H9 (cell line): ENCODE measurements at places on chromosomes 5 and 9.
A peak's percentile ranks its signal among the peaks of the same experiment; 100 is the strongest.

GRCh38 chr5:74629326-74629725 lies 11.2 kb downstream of the ENC1 start:
- H3K36me3 ChIP-seq, result peaks cover 9% of the 10 kb centered on the region; the same call in 2 of the 3 replicates
- H3K27me3 ChIP-seq, result no peaks in the 10 kb centered on the region
- no peak for DNase-seq
- H3K27ac ChIP-seq, result no peak overlapping the region
- H3K4me3 ChIP-seq, result no peak overlapping the region
- H3K4me1 ChIP-seq, result peaks cover 12% of the 10 kb centered on the region

- H3K27ac ChIP-seq, result no peak overlapping the region
- H3K4me1 ChIP-seq, result no peaks in the 10 kb centered on the region
- no peak for DNase-seq
- no peak overlapping the region for H3K4me3 ChIP-seq
- H3K27me3 ChIP-seq, result no peaks in the 10 kb centered on the region
Measured at GRCh38 chr5:109917154-109917546, 227.4 kb downstream of the MAN2A1 start.

- no peak overlapping the region for H3K4me3 ChIP-seq
- no peaks in the 10 kb centered on the region for H3K27me3 ChIP-seq
- H3K4me1 ChIP-seq, result no peaks in the 10 kb centered on the region
- no peak for DNase-seq
- H3K27ac ChIP-seq, result no peak overlapping the region
Measured at GRCh38 chr9:38652486-38652885, 32.1 kb upstream of the ANKRD18A start.

- H3K27ac ChIP-seq, result no peak overlapping the region
- H3K4me3 ChIP-seq, result no peak overlapping the region
- peaks cover 3% of the 10 kb centered on the region; the same call in 1 of the 2 replicates for H3K4me1 ChIP-seq
- no peaks in the 10 kb centered on the region for H3K27me3 ChIP-seq
- peak; percentile 10 for DNase-seq
Measured at GRCh38 chr5:133786420-133786819, 174.1 kb upstream of the FSTL4 start.

- H3K4me1 ChIP-seq, result peaks cover 8% of the 10 kb centered on the region; the same call in 1 of the 2 replicates
- H3K27ac ChIP-seq, result no peak overlapping the region
- no peak for DNase-seq
- no peak overlapping the region for H3K4me3 ChIP-seq
Measured at GRCh38 chr5:58918021-58918729, 335.3 kb downstream of the RAB3C start.

GRCh38 chr5:140133514-140134167 lies 7.9 kb downstream of the IGIP start:
- H3K27me3 ChIP-seq, result no peaks in the 10 kb centered on the region
- peaks cover 3% of the 10 kb centered on the region; the same call in 1 of the 2 replicates for H3K4me1 ChIP-seq
- no peak for DNase-seq
- H3K27ac ChIP-seq, result no peak overlapping the region
- H3K4me3 ChIP-seq, result no peak overlapping the region
- no peaks in the 10 kb centered on the region for H3K36me3 ChIP-seq

DNA sequence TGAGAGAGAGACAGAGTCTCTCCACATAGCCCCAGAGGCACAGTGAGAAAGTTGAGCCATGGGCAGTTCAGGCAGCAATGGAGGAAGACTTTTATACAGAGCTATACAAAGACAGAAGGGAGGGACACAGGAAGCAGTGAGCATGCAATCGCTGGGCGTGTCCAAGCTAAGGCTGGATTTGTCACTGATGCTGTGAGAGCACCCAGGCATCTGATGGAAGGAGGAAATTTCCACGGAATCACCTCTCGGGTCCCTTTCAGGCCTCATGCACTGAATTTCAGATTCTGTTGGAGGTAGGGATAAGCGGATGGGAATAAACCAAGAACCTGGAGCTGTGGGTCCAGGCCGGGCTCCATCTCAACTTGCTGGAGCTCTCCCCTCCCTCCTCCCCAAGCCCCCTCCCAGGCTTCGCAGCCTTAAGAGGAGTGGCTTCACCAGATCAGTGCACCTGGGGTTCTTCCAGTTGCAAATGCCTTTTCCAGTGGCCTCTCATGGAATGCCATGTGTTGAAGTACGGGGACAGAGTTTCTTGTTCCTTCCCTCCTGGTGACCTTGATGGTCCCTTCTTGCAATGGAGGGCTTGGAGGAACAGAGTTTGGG lies 114.8 kb upstream of the ALDH1B1 start:
- DNase-seq, result peak; percentile 20
- no peaks in the 10 kb centered on the region for H3K36me3 ChIP-seq
- no peak overlapping the region for H3K27ac ChIP-seq
- no peaks in the 10 kb centered on the region; the same call in 1 of the 2 replicates for H3K27me3 ChIP-seq
- no peak overlapping the region for H3K4me3 ChIP-seq
- peaks cover 7% of the 10 kb centered on the region; the same call in 1 of the 2 replicates for H3K4me1 ChIP-seq

DNA sequence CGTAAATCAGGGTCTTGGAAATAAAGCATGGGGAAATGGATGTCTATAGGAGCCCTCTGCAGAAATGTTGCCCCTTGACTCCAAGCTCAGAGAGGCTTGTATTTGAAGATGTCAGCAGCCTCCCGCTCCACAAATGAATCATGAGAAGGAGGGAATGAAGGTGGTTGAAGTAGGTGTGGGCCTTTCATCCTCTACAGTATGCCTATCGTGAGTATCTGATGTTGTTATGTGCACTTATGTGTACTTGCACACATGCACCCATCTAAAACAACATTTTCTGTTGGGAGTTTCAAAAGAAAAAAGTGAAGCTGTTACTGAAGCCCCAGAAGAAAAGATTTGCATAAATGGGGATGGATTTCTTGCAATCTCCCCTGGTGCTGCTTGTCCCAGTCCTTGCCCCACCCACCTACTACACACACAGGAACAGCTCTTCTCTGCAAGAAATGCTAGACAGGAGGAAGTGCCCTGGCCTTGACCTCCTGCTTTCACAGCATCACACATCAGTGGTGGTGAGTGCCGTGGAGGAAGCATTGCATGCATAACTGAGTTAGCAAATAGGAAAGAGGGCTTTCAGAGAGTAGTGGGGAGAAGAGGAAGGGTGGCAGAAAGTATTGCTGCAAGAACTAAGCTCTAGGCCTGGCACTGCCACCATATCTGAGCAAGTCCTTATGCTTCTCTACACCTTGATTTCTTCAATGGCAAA lies 156.1 kb downstream of the SNX18 start:
- no peak for DNase-seq
- H3K36me3 ChIP-seq, result peaks cover 7% of the 10 kb centered on the region
- H3K4me1 ChIP-seq, result no peaks in the 10 kb centered on the region
- no peak overlapping the region for H3K27ac ChIP-seq
- H3K4me3 ChIP-seq, result no peak overlapping the region

GRCh38 chr9:137426018-137426681 lies 3.0 kb downstream of the NOXA1 start:
- no peak for DNase-seq
- no peaks in the 10 kb centered on the region for H3K27me3 ChIP-seq
- H3K36me3 ChIP-seq, result no peaks in the 10 kb centered on the region
- no peak overlapping the region for H3K27ac ChIP-seq
- H3K4me1 ChIP-seq, result no peaks in the 10 kb centered on the region

DNA sequence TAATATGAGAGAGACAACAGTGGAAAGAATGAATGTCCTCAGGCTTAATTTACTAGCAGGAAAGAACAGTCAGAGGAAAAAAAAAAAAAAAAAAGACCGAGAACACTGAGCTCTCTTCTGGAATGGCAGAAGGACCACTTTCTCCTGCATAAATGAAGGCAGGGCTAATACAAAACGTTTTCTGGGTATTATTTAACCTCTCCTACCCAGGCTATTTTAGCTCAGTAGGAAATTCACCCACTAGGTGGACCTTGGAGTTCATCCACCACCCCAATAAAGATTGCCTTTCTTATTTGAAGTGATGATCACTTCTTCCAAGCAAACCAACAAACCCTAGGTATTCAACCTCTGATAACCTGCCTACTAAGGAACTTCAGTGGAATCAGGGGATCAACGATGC lies 3.7 kb downstream of the GLIS3 start:
- DNase-seq, result no peak
- no peak overlapping the region for H3K27ac ChIP-seq
- no peaks in the 10 kb centered on the region for H3K4me1 ChIP-seq
- no peak overlapping the region for H3K4me3 ChIP-seq
- no peaks in the 10 kb centered on the region for H3K36me3 ChIP-seq
- peaks cover 16% of the 10 kb centered on the region; the same call in 1 of the 2 replicates for H3K27me3 ChIP-seq

DNA sequence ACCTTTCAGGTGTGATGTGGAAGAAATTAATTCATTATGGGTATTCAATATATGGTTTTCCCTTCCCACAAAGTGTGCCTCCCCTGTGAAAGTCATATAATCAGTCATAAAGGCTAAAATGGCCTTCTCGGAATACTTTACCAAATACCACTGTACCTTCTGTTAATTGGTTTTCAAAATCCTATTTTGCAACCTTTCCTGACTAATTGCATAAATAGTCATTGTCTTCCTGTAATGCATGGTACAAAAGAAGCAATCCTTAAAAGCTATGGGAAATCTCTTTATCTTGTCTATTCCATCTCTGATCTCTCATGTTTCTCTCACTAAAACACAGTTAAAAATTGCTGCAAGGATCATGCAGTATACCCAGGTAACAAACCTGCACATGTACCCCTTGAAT lies 44.3 kb upstream of the UGCG start:
- H3K4me3 ChIP-seq, result no peak overlapping the region
- no peak overlapping the region for H3K27ac ChIP-seq
- DNase-seq, result no peak
- no peaks in the 10 kb centered on the region for H3K4me1 ChIP-seq
- H3K36me3 ChIP-seq, result no peaks in the 10 kb centered on the region
- no peaks in the 10 kb centered on the region for H3K27me3 ChIP-seq

- no peak overlapping the region for H3K27ac ChIP-seq
- H3K27me3 ChIP-seq, result no peaks in the 10 kb centered on the region
- H3K4me1 ChIP-seq, result no peaks in the 10 kb centered on the region
- H3K36me3 ChIP-seq, result peaks cover 4% of the 10 kb centered on the region
Measured at GRCh38 chr9:21533597-21533996, 51.5 kb upstream of the IFNE start.

DNA sequence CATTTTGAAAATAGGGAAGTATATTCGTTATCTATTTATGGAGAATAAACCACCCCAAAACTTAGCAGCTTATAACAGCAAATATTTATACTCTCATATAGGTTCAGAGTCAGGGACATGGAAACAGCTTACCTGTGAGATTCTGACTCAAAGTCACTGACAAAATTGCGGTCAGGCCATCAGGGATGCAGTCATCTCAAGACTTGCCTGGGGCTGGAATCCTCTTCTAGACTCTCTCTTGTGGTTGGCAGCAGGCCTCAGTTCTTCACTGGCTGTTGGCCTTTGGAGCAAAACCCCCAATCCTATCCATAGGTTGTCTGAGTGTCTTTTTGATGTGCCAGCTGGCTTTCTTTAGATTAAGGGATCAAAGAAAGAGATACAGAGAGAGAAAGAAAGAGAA lies 275.6 kb downstream of the SEC61B start:
- peak overlapping the region; percentile 0; the same call in 1 of the 2 replicates for H3K4me3 ChIP-seq
- no peaks in the 10 kb centered on the region for H3K4me1 ChIP-seq
- DNase-seq, result no peak
- no peak overlapping the region for H3K27ac ChIP-seq

DNA sequence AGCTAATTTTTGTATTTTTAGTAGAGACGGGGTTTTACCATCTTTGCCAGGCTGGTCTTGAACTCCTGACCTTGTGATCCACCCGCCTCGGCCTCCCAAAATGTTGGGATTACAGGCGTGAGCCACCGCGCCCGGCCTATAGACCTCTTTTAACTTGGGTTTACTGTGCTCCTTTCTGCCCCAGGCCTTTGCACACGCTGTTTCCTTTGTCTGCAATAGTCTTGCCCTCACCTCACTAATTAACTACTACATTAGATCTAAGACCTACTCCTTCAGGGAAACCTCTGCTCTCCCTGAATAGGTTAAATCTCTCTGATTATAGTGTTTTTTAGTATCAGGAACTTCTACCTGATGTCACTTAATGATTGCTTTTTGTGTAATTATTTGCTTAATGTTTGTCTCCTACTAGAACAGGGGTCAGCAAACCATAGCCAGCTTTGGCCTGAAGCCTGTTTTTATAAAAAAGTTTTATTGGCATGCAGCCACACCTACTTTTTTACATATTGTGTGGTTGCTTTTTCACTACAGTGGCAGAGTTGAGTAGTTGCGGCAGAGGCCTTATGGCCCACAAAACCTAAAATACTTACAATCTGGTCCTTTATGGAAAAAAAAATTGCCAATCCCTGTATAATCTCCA lies 31.2 kb upstream of the TLE1 start:
- H3K27ac ChIP-seq, result no peak overlapping the region
- no peaks in the 10 kb centered on the region; the same call in 2 of the 3 replicates for H3K36me3 ChIP-seq
- DNase-seq, result no peak
- no peak overlapping the region for H3K4me3 ChIP-seq
- peaks cover 2% of the 10 kb centered on the region for H3K4me1 ChIP-seq
- no peaks in the 10 kb centered on the region for H3K27me3 ChIP-seq

DNA sequence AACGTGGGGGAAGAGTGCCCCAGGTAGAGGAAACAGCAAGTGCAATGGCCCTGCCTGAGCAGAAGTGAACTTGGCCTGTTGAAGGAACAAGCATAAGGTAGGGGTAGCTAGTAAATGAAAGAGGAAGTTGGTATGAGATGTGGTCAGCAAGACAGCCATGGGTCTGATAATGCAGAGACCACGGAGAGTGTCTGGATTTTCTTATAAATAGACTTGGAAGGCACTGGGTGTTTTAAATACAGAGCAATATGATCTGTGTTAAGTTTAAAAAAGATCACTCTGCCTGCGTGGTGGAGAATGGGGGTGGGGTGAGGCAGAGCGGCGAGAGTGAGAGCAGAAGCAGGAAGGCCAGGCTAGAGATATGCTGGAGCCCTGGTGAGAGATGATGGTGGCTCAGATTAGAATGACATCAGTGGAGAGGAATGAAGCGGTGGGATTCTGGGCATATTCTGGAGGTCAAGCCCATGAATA lies 4.2 kb downstream of the ADAM19 start:
- peaks cover 13% of the 10 kb centered on the region; the same call in 1 of the 2 replicates for H3K36me3 ChIP-seq
- H3K27me3 ChIP-seq, result no peaks in the 10 kb centered on the region; the same call in 1 of the 2 replicates
- H3K4me1 ChIP-seq, result no peaks in the 10 kb centered on the region; the same call in 1 of the 2 replicates
- DNase-seq, result no peak
- H3K27ac ChIP-seq, result no peak overlapping the region

- H3K4me3 ChIP-seq, result no peak overlapping the region
- H3K4me1 ChIP-seq, result no peaks in the 10 kb centered on the region
- H3K36me3 ChIP-seq, result no peaks in the 10 kb centered on the region
- no peak for DNase-seq
Measured at GRCh38 chr9:99070681-99071080, 34.2 kb upstream of the TGFBR1 start.

DNA sequence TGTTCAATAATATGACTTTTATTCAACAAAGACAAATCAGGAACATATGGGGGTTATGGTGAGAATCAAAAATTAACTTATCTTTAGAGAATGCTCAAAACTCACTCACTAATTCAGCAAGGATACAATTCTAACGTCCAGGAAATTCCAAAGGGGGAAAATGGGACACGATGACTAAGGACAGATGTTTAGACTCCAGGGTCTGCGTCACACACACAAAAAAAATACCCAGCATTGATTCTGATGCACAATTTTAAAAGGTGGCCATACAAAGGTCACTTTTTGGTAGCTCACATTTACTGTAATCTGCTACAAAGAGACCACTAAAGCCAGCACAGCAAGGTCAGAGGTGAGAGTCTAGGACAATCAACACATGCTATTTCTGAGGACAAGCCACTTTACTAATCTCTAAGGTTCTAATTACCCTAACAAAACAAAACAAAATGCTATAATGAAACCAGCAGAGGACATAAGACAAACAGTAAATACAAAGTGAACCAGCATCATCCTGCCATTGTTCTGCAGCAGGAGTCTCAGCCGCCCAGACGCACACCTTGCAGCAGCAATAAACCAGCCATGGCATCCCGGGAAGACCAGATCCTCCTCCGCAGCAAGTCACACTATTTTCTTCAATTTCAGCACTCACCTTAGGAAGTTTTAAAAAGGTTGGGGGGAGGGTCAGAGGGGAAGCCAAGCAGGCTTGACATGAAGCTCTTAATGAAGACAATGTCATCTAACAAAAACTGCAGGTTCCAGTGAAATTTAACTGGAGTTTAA lies 57.8 kb downstream of the TTC39B start:
- no peaks in the 10 kb centered on the region for H3K27me3 ChIP-seq
- peaks cover 5% of the 10 kb centered on the region; the same call in 1 of the 2 replicates for H3K36me3 ChIP-seq
- H3K27ac ChIP-seq, result no peak overlapping the region
- no peak overlapping the region for H3K4me3 ChIP-seq
